ENCODE measurements at places on chromosomes 12 and 14.

GRCh38 chr14:50007123-50007903 lies 109.1 kb downstream of the VCPKMT start:
- no peak for DNase-seq

- no peak for DNase-seq
Measured at GRCh38 chr14:103830511-103831270, 16.7 kb downstream of the PPP1R13B start.

DNA sequence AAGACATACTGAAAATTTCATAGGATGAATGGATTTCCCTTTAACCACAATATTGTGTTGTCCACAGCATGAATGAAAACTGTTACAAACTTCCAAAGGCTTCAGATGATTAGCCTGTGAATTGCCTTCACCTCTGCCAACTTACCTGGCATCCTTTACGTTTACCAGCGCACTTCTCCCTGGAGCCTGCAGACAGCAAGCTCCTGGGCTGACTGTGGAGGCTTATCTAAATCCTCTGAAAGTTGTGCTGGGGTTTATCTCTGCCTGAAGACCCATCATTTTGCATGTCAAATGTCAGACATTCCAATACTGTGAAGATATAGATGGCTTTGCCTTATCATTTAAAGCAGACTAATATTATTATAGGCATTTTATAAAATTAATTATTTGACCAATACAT lies 403.0 kb downstream of the SYT1 start:
- DNase-seq: no peak

GRCh38 chr14:52051251-52051650 lies 17.6 kb downstream of the NID2 start:
- no peak for DNase-seq

- no peak for DNase-seq
Measured at GRCh38 chr12:13592063-13592942, 389.1 kb downstream of the GRIN2B start.
